ENCODE measurements at places on chromosomes 3 and 15. TPM values are rescaled to one million over a fixed set of nuclear protein-coding genes. Genes with fewer than 3 reads are reported as not detected.

GRCh38 chr3:122305818-122306621 is 19.0 kb upstream of the CSTA start:
- no peak overlapping the region for H3K4me3 ChIP-seq
- H3K27ac ChIP-seq, result no peak overlapping the region
- no peaks in the 10 kb centered on the region for H3K27me3 ChIP-seq
- no peak for DNase-seq

DNA sequence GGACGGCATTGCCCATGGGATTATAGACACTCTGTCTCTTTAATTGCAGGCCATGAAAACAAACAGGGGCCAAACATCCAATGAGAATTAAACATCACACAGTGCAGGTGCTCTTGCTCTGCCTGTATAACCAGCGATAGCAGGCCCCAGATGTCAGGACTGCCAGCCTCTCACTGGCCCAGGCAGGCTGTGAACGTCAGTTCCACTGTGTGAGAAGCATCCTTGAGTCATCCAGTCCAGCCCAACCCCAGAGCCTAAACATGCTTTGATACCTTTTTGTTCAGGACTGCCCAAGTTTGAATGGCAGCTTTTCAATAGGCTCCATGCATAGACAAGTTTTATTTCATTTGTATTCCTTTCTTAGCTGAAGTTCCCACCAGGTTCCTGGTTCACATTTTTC is 189.8 kb downstream of the SLCO3A1 start:
- H3K27me3 ChIP-seq, result no peaks in the 10 kb centered on the region

DNA sequence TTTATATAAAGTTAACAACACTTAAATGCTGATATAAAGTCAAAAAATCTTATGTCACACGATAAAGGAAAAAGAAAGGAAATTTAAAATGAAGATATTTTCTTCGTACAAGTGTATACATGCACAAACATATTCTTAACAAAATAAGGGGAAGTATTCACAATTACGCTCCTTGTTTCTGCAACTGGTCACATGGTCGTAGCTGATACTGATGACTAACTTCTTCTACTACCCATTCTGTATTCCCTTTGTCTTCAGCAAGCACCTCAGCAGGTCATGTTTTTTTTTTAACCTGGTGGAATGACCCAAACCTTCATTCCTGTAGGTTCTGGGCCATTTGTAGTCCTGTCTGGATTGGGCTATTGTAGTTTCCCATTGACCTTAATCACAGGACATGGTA is 30.0 kb upstream of the CMTM8 start:
- H3K27me3 ChIP-seq, result no peaks in the 10 kb centered on the region
- no peak overlapping the region for H3K27ac ChIP-seq
- no peaks in the 10 kb centered on the region for H3K4me1 ChIP-seq
- no peak overlapping the region for H3K4me3 ChIP-seq
- DNase-seq, result no peak
- H3K36me3 ChIP-seq, result no peaks in the 10 kb centered on the region

GRCh38 chr3:40317061-40317855 is 7.8 kb downstream of the EIF1B start:
- H3K27ac ChIP-seq, result no peak overlapping the region
- H3K27me3 ChIP-seq, result no peaks in the 10 kb centered on the region
- DNase-seq, result no peak
- H3K36me3 ChIP-seq, result peaks cover 7% of the 10 kb centered on the region

DNA sequence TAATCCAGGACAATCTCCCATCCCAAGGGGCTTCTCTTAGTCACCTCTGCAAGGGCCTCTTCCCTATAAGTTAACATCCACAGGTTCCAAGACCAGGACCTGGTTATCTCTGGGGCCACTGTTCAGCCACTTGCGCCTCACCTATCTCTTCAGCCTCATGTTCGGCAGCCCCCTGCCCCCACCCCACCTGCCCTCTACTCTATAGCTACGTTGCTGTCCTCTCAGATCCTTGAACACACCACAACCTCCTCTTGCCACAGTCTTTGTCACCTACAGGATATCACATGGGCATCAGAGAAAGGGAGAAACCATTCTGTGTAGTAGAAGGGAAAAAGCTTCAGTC is 33.9 kb downstream of the SLC41A3 start:
- DNase-seq, result no peak
- H3K36me3 ChIP-seq, result peaks cover 3% of the 10 kb centered on the region
- H3K4me3 ChIP-seq, result no peak overlapping the region
- no peaks in the 10 kb centered on the region for H3K4me1 ChIP-seq
- no peaks in the 10 kb centered on the region for H3K27me3 ChIP-seq

DNA sequence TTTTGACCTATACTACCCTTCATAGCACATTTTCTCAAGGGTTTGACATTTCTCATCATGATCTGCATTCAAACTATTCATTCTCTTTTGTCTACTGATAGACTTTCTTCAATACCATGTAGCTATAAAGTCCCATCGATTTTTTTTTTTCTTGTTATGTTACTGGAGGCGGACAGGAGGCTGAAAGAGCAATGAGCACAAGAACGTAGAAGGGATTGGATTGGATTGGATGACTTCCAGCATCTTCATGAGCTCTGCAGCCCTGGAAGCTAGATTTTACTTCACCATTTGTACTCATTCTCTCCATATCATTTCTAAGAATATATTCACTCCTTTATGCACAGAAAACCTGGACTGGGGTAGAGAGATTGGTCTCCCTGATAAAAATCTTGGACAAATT is 43.2 kb downstream of the DUT start:
- no peaks in the 10 kb centered on the region for H3K4me1 ChIP-seq
- no peak for DNase-seq
- H3K27me3 ChIP-seq, result no peaks in the 10 kb centered on the region
- no peaks in the 10 kb centered on the region for H3K36me3 ChIP-seq
- no peak overlapping the region for H3K4me3 ChIP-seq

CPNE9 gene
- not detected for total RNA-seq

SLC7A14 gene
- total RNA-seq, result 3.9 TPM

TRH gene
- not detected for total RNA-seq

GLCE gene
- total RNA-seq, result 19.1 TPM

Measured in sigmoid colon (tissue), 7 donors.